H7 (cell line): ENCODE measurements at places on chromosomes 7 and 10. TPM values are rescaled to one million over a fixed set of nuclear protein-coding genes. Genes with fewer than 3 reads are reported as not detected.
A peak's percentile ranks its signal among the peaks of the same experiment; 100 is the strongest.

- no peak for DNase-seq
Measured at GRCh38 chr7:123649964-123650363, 5.7 kb upstream of the LMOD2 start.

DNA sequence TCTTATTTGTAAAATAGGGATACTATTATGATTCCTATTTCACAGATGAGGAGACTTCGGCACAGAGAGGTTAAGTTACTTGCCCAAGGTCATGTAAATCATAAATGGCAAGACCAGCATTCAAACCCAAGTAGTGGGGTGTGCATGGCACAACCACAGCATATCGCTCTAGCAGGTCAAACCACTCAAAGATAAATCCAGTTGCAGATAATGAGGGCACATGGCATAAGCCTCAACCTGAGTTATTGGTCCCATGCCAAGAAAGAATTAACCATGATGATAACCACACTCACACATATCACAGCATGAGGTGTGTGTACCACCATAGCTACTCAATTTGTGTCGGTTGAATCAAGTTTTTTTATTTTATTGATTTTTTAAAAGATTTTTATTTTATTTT, 180.5 kb downstream of the CREB5 start:
- DNase-seq: no peak

GRCh38 chr10:77267703-77268675, 369.6 kb downstream of the KCNMA1 start:
- no peak for DNase-seq

DNA sequence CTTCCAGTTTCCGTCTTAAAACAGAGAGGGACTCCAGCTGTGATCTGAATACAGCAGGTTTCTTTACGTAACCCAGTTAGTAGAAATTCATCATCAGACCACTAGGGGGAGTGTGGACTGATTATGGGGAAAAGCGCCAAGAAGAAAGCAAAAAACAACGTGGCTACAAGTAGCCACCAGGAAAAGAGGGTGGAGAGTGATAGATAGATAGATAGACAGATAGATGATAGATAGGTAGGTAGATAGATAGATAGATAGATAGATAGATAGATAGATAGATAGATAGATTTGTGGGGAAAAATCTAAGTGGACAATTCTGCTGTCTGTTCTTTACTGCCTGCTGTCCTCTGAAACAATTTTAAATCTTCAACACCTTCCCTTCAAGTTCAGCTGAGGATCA, 12.7 kb upstream of the AKR1B10 start:
- DNase-seq: peak; percentile 24

- DNase-seq: peak; percentile 70
Measured at GRCh38 chr7:945147-945555, 9.3 kb downstream of the ADAP1 start.

GRCh38 chr7:143408252-143408685, 387 bp downstream of the EPHA1 start:
- DNase-seq: no peak

- no peak for DNase-seq
Measured at GRCh38 chr10:73079779-73080541, 16.7 kb downstream of the P4HA1 start.

Gene AGR2
- not detected in 2 replicates for total RNA-seq

Gene GHRHR
- total RNA-seq: 1.9 and 2.7 TPM in 2 replicates

Gene PLPP4
- total RNA-seq: 3.5 TPM in 1 of 2 replicates, not detected in the other

Gene HOXA13
- not detected in 2 replicates for total RNA-seq

Gene CLDN12
- 31.5 and 38.6 TPM in 2 replicates for total RNA-seq

Gene THSD7A
- total RNA-seq: 0.18 and 0.69 TPM in 2 replicates
